ENCODE measurements at places on chromosomes 7 and 10. TPM values are rescaled to one million over a fixed set of nuclear protein-coding genes. Genes with fewer than 3 reads are reported as not detected.

The NEURL1 gene
- 26.8 TPM for total RNA-seq

The PBLD gene
- total RNA-seq, result 5.4 TPM

The POLR3A gene
- total RNA-seq, result 39.6 TPM

The GPR26 gene
- total RNA-seq, result 4.2 TPM

The RHBDD2 gene
- 32.0 TPM for total RNA-seq

The MPP7 gene
- 1.2 TPM for total RNA-seq

Measured in temporal lobe (tissue), 4 donors.